Ovary (tissue), 10 donors: ENCODE measurements at places on chromosomes 11 and 22. TPM values are rescaled to one million over a fixed set of nuclear protein-coding genes. Genes with fewer than 3 reads are reported as not detected.
A peak's percentile ranks its signal among the peaks of the same experiment; 100 is the strongest.

Gene ZP1
- total RNA-seq: not detected

Gene PTPMT1
- 36.3 TPM for total RNA-seq

Gene CAPRIN1
- total RNA-seq: 150 TPM

Gene OR52A1
- not detected for total RNA-seq

- DNase-seq: no peak
- no peak overlapping the region for H3K4me3 ChIP-seq
- no peak overlapping the region for H3K27ac ChIP-seq
- no peaks in the 10 kb centered on the region for H3K27me3 ChIP-seq
- H3K4me1 ChIP-seq: no peaks in the 10 kb centered on the region
Measured at GRCh38 chr11:45733176-45733575, 67.8 kb upstream of the CHST1 start.

- DNase-seq: peak; percentile 43
- H3K4me1 ChIP-seq: peaks cover 7% of the 10 kb centered on the region
- H3K36me3 ChIP-seq: no peaks in the 10 kb centered on the region
- H3K27ac ChIP-seq: no peak overlapping the region
- peak overlapping the region; percentile 63 for H3K4me3 ChIP-seq
Measured at GRCh38 chr22:37953062-37953436, 352 bp downstream of the C22orf23 start.

- H3K36me3 ChIP-seq: no peaks in the 10 kb centered on the region
- H3K4me1 ChIP-seq: no peaks in the 10 kb centered on the region
- H3K4me3 ChIP-seq: no peak overlapping the region
- no peaks in the 10 kb centered on the region for H3K27me3 ChIP-seq
- no peak for DNase-seq
Measured at GRCh38 chr11:129580278-129580677, 204.6 kb downstream of the BARX2 start.

- no peaks in the 10 kb centered on the region for H3K27me3 ChIP-seq
- no peak overlapping the region for H3K27ac ChIP-seq
- no peak for DNase-seq
Measured at GRCh38 chr11:120174866-120175265, 36.0 kb upstream of the OAF start.

- DNase-seq: peak; percentile 43
- H3K4me3 ChIP-seq: no peak overlapping the region
- H3K4me1 ChIP-seq: peaks cover 4% of the 10 kb centered on the region
- H3K27me3 ChIP-seq: no peaks in the 10 kb centered on the region
- H3K27ac ChIP-seq: no peak overlapping the region
Measured at GRCh38 chr11:123457187-123457770, 27.2 kb downstream of the GRAMD1B start.

- H3K27ac ChIP-seq: no peak overlapping the region
- no peaks in the 10 kb centered on the region for H3K27me3 ChIP-seq
- H3K36me3 ChIP-seq: no peaks in the 10 kb centered on the region
- H3K4me1 ChIP-seq: no peaks in the 10 kb centered on the region
Measured at GRCh38 chr11:13098616-13099289, 89.6 kb downstream of the RASSF10 start.

DNA sequence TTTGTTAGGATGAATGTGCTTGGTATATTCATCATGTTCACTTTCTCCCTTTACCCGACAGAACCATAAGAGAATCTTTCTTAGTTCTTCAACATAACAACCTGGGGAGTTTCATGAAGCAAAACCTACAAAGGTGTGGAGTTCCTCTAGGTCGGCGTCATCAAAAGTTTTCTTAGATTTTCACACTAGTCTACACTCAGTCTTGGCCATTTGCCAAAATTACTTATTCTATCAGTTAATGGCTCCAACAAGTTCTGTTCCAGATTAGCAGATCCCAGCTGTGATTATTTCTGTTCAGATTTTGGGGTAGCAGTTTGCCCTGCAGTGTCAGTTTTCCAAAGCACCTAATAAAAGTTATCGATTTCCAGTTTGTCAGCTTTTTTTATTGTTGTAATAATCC lies 935.8 kb upstream of the RAG2 start:
- H3K36me3 ChIP-seq: no peaks in the 10 kb centered on the region
- H3K27me3 ChIP-seq: no peaks in the 10 kb centered on the region
- no peaks in the 10 kb centered on the region for H3K4me1 ChIP-seq
- no peak overlapping the region for H3K4me3 ChIP-seq
- DNase-seq: no peak

GRCh38 chr22:25212337-25212736 lies 7.1 kb upstream of the CRYBB2 start:
- DNase-seq: no peak
- H3K27ac ChIP-seq: no peak overlapping the region
- no peaks in the 10 kb centered on the region for H3K36me3 ChIP-seq
- H3K4me3 ChIP-seq: no peak overlapping the region
- H3K4me1 ChIP-seq: no peaks in the 10 kb centered on the region

GRCh38 chr11:114310095-114310494 lies 13.9 kb downstream of the NNMT start:
- no peaks in the 10 kb centered on the region for H3K27me3 ChIP-seq
- no peak overlapping the region for H3K27ac ChIP-seq
- H3K4me1 ChIP-seq: no peaks in the 10 kb centered on the region
